Activated T-cell treated with anti-CD3 and anti-CD28 coated beads, Interleukin-2, amount 50 U/mL, for 24 hours (primary cell): ENCODE measurements at places on chromosomes 1 and 21.

GRCh38 chr1:81144240-81144825, 656.4 kb upstream of the ADGRL2 start:
- DNase-seq = no peak

- peak; percentile 84 for DNase-seq
These were observed 26.7 kb downstream of the TSPAN2 start for GRCh38 chr1:115062542-115063004.

DNA sequence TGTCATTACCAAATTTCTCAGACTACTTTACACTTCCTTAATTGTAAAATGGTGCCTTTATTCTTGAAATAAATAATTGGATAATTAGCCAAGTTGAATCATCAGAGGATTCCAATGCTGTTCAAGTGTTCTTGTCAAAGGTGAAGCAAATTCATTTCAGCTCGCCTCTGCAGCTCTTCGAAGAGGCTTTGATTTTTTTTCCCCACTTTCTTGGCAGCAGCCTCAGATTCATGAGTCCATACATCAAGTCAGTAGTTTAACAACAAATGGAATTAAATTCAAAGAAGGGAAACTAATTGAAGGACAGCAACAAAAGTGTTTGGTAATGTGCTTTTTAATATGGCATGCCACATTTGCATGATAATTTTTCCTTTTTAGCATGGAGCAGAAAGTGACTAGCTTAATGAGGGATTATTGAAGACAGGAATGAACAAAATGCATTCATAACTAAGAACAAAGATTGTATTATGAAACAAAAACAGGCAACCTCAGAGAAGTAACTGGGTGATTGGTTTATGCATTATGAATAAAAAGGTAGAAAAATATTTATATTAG, 239.0 kb downstream of the USH2A start:
- no peak for DNase-seq

GRCh38 chr1:234000557-234001041, 96.1 kb downstream of the SLC35F3 start:
- no peak for DNase-seq

DNA sequence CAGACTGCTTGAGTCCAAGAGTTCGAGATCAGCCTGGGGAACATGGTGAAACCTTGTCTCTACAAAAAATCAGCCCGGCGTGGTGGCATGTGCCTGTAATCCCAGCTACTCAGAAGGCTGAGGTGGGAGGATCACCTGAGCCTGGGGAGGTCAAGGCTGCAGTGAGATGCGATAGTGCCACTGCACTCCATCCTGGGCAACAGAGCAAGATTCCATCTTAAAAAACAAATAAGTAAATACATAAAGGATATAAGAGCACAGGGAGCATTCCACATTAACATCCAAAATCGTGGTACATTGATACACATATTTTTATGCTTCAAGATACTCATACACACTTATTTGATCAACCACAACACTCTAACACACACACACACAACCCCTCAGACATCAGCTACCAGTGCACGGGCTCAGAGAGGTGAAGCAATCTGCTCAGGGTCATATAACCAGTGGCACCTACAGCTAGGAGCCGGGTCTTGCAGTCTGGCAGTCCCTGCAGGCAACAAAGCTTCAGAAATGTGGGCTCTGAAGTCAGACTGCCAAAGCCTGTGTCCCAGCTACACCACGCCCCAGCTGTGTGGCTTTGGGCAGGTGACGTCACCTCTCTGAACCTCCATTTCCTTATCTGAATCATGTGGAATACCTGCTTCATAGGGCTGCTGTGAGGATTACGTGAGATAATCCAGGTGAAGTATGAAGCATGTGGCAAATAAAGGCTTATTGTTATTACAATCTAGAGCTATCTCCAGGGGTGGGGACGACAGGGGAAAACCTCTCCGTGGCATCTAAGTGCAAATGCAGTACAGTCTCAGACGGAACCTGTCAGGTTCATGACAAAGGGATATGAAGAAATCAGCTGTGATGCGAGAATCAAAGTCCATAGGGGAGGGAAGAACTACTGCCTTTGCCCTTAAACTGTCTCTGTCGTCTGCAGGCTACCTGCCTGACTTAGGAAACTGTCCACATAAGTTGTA, 4.8 kb upstream of the CRYBG2 start:
- DNase-seq = peak; percentile 66

DNA sequence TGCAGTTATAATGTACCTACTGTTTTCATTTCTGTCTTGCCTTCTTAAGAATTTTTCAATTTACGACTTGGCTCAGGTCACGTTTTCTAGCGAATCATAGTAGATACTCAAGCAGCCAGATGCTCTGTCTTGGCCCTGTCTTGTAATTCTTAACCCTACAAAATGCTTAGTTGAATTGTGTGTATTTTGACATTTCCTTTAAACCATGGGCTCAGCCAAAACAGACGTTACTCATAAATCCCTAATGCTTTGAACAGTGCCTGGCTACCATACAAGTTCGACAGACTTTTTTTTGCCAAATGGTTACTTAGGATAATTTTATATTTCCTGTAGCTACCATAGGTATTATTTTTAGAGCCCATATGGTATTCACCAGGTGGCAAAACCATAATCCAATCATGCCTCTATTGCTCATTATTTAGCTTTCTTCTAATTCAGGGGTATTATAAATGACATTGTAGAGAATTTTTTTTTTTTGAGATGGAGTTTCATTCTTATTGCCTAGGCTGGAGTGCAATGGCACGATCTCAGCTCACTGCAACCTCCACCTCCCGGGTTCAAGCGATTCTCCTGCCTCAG, 54.3 kb downstream of the KCNK1 start:
- DNase-seq = no peak

GRCh38 chr1:31576201-31576669, at the start of gene TINAGL1:
TINAGL1 (plus strand) TSS chr1:31576515; CDS start chr1:31577149, 634 bp downstream.
- DNase-seq = no peak

GRCh38 chr1:173255214-173255813, 48.2 kb upstream of the TNFSF4 start:
- DNase-seq = no peak

DNA sequence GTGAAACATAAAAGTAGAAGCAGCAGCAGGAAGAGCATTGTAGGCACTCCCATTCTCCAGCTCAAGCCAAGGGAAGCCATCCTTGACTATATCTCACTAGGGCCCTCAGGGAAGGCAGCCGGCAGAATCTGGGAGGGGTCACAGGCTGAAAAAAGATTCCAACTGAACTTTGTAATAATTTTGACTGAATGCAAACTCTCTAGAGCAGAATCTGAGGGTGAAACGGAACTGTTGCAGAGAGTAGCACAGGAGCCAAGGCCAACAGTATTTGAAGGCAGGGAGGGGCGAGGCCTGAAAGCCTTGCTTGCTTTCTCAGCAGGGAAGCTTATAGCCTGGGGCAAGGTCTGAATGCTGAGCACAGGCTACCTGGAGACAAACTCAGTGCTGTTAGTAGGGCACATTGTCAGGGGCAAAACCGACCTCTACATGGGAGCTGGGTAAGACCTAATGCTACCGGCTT, 180.6 kb downstream of the COL24A1 start:
- no peak for DNase-seq

DNA sequence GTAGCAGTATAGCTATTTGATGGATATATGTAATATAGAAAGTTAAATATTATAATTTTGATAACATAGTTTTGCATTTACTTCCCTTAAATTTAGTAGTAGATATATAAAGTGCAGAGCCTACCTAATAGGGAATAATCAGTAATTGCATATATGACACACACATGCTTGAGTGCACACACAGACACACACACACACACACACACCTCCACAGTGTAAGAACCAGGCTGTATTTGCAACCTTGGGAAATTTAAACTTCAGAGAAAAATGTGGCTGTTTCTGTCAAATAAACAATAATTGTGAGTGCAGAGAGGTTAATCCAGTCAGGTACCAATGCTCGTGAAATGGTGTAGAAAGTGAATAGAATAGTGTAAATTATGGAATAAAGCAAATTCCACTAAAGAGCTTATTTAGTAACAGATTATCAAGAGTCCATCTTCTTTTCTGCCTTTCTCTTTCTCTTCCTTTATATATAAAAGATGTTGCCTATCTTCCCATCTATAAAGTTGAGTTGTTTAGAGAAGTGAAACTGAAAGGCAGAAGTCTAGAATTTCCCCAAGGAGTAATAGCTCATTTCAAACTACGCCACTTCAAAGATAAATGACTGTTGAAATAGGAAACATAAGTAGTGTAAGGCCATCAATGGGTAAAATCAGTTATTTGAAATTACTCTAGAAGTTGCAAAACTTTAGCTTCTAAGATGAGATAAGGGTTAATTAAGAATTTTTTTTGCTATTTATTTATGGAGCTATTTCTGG, 273.7 kb downstream of the SRGAP2C start:
- no peak for DNase-seq

- peak; percentile 63 for DNase-seq
These were observed 481 bp downstream of the TAL1 start for GRCh38 chr1:47231301-47232186.

GRCh38 chr1:61028136-61028535, 54.2 kb upstream of the NFIA start:
- no peak for DNase-seq

GRCh38 chr1:206892351-206892984, 4.8 kb upstream of the IL24 start:
- DNase-seq = no peak

- DNase-seq = no peak
These were observed 129.8 kb downstream of the CYYR1 start for GRCh38 chr21:26443291-26443690.

DNA sequence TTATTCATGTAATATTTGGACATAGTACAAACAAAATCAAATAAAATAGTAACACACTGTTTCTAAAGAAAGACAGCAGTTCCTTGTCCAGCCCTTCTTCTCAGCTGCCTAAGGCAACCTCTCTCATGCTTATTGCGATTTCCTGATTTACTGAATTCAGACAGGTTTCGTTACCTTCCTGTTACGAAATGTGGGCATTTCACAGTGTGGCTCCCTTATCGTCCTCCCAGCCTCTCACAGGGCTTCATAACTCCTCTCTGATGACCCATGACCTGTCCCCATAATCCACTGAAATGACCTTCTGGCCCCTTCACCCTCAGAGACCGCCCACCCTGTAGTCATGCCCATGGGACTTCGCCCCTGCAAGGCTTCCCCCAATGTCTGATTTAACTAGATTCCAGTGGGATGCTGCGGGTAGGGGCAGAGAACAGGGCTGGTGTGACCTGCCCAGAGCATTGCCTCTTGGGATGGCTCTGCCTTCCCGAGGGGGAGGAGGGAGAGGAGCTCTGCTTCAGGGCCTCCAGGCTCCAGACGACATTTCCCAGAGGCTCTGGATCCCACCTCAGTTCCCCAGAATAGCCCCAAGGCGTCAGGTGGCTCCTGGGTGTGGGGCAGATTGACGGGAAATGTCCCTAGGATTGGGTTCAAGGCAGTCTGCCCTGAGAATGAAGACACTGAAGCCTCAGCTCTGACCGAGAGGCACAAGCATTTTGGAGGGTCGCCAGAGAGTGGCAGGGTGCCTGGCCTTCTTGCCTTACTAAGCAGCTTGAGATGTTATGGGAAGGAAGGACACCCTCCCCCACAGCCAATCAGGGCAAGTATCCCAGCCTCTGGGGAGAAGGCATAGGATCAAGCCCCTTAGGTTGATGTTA, 20.6 kb downstream of the PADI2 start:
- no peak for DNase-seq

GRCh38 chr1:170196490-170197236, 50.9 kb downstream of the NTMT2 start:
- DNase-seq = no peak

GRCh38 chr1:192726820-192727504, 81.9 kb upstream of the RGS2 start:
- no peak for DNase-seq

- no peak for DNase-seq
These were observed 322.6 kb downstream of the HHIPL2 start for GRCh38 chr1:222225316-222225691.

DNA sequence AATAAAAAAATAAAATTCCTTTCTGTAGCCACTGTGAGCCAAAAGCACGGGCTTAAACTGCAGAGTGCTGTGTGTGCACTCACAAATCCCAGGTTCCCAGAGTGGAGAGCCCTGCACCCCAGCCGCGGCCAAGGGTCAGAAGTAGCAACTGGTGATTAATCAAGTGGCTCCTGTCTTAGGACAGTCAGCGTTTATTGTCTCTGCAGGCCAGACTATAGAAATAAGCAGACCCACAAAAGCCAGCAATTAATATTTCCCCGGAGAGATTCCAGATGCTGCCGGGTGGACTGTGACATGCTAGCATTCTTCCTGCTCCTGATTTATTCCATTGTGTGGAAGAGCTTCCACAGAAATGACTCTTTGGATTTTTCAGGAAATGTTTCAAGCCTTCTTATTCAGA, 412.2 kb downstream of the KIF26B start:
- no peak for DNase-seq

DNA sequence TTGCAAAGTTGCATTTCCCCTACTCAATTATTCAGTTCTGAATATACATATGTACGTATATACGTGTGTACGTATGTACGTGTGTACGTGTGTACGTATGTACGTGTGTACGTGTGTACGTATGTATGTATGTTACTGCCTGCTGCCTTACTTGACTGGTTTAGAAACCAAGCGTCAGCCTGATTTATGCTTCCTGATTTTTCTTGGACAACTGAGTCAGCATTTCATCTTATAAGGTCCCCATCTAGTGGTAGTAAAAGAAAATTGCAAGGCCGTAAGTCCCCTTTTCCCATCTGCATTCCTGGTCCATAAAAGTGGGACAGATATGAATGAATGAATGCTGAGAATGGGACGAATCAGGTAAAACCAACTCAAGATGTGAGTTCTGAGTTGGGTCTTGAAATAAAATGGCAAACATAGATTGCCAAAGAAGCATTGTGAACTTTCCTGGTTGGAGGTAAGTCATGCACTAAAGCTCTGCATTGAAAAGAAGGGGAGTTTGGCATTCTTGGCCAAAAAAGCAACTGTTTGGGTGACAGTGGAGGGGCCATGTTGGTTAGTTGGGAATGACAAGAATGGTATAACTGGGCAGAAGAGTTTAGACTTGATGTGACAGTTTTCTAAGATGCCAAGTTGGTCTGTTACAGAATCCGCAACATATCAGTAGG, 76.4 kb upstream of the DNAH14 start:
- DNase-seq = no peak

DNA sequence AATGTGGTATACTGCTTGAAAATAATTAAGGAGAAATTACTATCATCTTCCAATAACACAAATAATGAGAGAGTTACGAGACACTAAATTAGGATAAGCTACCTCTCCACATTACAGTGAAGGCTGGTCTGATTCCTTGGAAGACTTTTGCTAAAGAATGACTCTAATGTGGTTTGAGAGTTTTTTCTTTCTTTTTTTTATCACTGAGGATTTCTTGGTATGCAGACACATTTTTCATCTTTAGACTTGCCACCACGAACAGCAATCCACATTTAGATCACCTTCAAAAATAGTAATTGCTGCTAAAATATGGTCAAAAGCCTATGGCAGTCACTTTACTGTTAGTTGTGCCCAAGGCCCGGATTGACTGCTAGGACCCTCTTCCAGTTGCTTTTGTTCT, 16.6 kb upstream of the TMEM35B start:
- no peak for DNase-seq
